Endodermal cell (in vitro differentiated cells): ENCODE measurements at places on chromosomes 12 and 14. TPM values are rescaled to one million over a fixed set of nuclear protein-coding genes. Genes with fewer than 3 reads are reported as not detected.

TIMM9 gene
- 29.4 and 37.1 TPM in 2 replicates for total RNA-seq

TSFM gene
- total RNA-seq, result 37.4 and 39.9 TPM in 2 replicates

- DNase-seq, result peak; percentile 92
Observed at GRCh38 chr14:102248121-102248520, 56.8 kb downstream of the MOK start.

GRCh38 chr14:90297876-90298629, 33.7 kb downstream of the NRDE2 start:
- no peak for DNase-seq

- no peak for DNase-seq
Observed at GRCh38 chr12:130147875-130148596, 14.2 kb upstream of the FZD10 start.
